ENCODE measurements at places on chromosomes 5 and 9.
A peak's percentile ranks its signal among the peaks of the same experiment; 100 is the strongest.

GRCh38 chr9:136187683-136188586 is 17.0 kb downstream of the LHX3 start:
- DNase-seq = peak; percentile 30

- DNase-seq = no peak
These were observed 115.6 kb downstream of the CDK5RAP2 start for GRCh38 chr9:120464176-120464886.

GRCh38 chr9:120899490-120900068 is 22.6 kb upstream of the PHF19 start:
- no peak for DNase-seq

DNA sequence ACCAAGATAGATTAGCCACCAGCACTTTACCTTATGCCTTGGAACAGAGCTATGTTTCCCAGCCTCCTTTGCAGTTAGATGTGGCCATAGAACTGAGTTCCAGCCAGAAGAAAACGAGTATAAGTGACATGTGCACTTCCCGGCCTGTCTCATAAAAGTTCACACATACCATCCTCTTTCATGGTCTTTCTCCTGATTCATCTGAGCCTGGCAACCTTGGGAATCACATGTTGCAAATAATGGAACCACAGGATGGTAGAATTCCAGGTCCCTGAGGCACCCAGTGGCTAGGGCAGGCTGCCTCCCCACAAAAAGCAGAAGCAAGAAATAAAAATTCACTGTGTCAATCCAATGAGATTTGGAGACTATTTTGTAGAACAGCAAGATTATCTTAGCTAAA is 128.1 kb downstream of the PDE4D start:
- DNase-seq = no peak

DNA sequence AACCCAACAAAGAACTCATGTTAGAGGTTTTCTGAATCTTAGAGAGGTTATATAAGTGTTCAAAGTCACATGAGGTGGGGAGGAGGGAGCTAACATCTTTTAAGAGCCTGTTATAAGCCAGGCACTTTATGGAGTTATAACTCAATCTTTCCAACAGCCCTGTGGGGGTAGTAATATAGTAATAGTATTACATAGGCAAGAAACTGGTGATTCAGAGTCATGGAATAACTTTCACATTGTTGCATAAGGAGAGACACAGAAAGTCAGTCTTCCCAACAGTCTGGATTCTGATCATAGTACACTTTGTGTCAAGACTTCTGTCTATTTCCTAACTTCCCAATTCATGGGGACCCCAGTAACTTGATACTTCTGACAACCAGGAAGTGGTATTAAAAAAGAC is 89.2 kb downstream of the ACER2 start:
- no peak for DNase-seq

GRCh38 chr9:92850898-92851297 is 26.9 kb downstream of the ZNF484 start:
- peak; percentile 5 for DNase-seq

GRCh38 chr5:98464737-98465330 is 308.6 kb upstream of the RGMB start:
- DNase-seq = no peak

DNA sequence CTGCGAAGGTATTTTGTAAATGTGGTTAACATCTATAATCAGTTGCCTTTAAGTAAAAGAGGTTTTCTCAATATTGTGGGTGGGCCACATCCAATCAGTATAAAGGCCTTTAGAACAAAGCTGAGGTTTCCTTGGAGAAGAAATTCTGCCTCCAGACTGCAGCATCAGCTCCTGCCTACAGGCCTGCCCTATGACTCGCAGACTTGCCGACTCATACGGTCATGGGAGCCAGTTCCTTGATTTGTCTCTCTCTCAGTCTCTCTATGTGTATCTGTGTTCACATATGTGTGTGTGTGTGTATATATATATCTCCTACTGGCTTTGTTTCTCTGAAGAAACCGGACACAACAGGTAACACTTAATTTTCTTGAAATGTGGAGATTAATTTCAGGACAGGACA is 45.3 kb downstream of the SLC36A1 start:
- DNase-seq = peak; percentile 14

GRCh38 chr9:122479062-122479461 is 1.3 kb upstream of the OR1J1 start:
- DNase-seq = no peak

GRCh38 chr5:57317341-57317740 is 143.5 kb downstream of the GPBP1 start:
- DNase-seq = no peak

DNA sequence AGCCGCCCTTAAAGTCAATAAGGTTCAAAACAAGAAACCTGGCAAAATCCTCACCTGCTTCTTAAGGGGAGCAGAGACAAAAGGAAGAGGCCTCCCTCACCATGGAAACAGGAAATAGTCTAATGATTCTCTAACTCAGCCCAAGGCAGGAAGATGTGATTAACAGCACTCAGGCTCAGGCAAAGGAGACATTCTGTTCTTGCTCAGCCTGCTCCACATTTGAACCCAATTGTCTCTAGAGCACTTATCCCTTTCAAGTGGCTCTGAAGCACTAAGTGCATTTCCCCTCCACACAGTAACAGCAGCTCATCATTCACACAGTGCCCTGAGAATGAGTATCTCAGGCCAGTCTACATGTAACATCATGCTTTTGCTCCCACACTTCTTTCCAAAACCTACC is 72.3 kb downstream of the NIPSNAP3B start:
- no peak for DNase-seq

DNA sequence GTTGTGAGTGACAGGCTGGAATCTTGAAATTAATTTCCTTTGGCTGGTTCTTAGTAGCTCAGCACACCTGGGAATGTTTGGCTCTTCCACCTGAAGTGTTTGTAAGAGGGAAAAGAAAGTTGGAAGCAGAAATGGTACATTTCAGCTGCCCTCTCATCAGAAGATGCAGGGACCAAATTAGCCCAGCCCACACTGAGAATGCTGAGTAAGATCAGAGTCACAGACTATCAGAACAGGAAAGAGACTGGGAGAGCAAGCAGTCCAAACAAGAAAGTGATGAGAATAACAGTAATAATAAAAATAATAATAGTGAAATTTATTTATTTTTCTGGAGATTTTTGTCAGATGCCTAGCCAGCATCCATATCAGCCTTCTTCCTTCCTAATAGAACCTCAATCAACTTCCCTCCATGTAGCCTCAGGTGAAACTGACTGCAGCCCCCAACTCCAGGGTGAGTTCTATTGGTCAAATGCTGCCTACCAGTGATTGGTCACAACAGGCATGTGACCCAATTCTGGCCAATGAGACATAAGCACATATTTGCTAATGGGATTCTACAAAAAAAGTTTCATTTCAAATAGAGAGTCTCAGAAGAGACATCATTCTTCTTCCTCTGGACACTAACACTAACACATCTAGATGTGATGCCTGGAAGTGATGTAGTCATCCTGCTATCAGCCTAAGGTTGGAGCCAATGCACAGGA is 31.2 kb upstream of the ADRA1B start:
- no peak for DNase-seq

DNA sequence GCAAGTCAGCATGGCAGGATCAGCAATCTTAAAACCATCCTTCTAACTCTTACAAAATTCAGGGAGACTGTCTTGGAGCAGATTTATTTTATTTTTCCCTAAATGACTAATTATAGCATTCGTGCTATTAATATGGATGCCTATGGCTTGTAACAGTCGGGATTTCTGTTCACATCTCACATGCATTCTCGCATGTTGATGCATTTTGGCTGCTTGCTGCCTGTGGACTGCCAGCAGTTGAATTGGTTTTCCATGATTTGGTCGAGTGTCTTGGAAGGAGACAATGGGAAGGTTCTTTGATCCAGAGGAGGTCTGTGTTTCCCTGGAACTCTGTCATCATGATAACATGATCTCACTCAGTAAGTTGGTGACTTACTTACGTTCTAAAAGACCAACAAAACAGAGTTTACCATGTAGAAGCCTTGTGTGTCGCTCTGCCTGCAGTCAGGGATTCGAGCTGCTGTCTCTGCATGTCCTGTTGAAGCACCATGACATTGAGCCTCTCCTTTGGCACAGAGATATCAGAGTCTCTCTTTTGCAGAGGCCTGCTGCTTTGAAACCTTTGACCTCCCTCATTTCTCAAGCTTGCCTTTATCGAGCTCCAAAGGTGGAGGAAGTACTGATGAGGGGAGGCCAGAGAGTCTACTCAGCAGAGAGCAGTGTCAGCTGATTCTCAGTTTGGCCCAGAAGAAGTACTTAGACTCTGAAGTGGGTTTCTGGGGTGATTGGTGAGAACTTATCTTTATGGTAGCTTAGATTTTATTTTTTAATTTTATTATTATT is 82.4 kb downstream of the ARHGAP26 start:
- no peak for DNase-seq

GRCh38 chr9:119986713-119987112 is 593.3 kb downstream of the CDK5RAP2 start:
- DNase-seq = no peak

DNA sequence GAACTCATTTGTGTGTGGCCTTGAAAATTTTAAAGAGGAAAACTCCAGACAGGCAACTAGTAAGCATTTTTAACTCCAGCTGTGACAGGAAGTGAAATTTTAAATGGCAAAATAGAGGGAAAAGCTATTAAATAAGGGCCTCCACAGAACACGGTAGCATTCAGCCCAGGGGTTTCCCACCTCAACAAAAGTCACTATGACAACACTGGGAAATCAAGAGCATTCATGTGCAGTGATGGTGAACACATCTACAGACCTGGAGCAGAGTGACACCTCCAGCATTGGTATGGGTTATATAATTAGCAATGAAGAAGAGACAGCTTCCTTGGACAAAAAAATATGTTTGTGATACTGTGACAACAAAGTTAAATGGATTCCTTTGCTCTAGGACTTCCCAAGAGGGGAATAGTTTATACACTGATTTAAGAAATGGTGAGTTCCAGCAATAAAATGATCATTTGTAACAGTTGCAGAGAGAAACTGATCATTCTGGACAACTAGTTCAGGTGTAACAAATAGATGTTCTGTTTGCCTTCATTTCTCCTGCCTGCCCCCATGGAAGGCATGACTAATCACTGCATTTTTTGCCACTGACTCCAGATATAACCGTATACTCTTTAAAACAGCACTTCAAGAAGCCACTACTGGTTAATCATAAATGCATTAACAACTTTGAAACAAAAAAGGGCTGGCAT is 93.3 kb upstream of the SLC44A1 start:
- DNase-seq = no peak

- DNase-seq = peak; percentile 56
These were observed 2.5 kb downstream of the CEP78 start for GRCh38 chr9:78238046-78239038.

Data from erythroblast (primary cell).